Metanephros (tissue), 2 donors: ENCODE measurements at places on chromosomes 1 and 21. TPM values are rescaled to one million over a fixed set of nuclear protein-coding genes. Genes with fewer than 3 reads are reported as not detected.

The PADI2 gene
- total RNA-seq, result 21.5 TPM

The CYP4X1 gene
- 7.4 TPM for total RNA-seq

The CD84 gene
- 3.7 TPM for total RNA-seq

The NIT1 gene
- 43.4 TPM for total RNA-seq

The SDHB gene
- 89.6 TPM for total RNA-seq

The DIRAS3 gene
- 1.5 TPM for total RNA-seq

The KRTAP10-1 gene
- total RNA-seq, result not detected

The GPX7 gene
- 72.8 TPM for total RNA-seq

The LHX8 gene
- total RNA-seq, result not detected

The CTSS gene
- total RNA-seq, result 46.1 TPM

The FNDC5 gene
- 55.6 TPM for total RNA-seq

The RNF186 gene
- total RNA-seq, result 0.18 TPM

The UTS2 gene
- total RNA-seq, result not detected

The CLEC20A gene
- total RNA-seq, result 1.8 TPM

The CLCA2 gene
- total RNA-seq, result not detected

The OR2G6 gene
- not detected for total RNA-seq

The PRDX6 gene
- total RNA-seq, result 281 TPM

The GSTM2 gene
- total RNA-seq, result 102 TPM

The FTCD gene
- 23.6 TPM for total RNA-seq

The TMEM52 gene
- total RNA-seq, result 16.1 TPM

The IL6R gene
- total RNA-seq, result 22.2 TPM

The SLC44A3 gene
- total RNA-seq, result 41.0 TPM

The DMRTA2 gene
- total RNA-seq, result not detected

The PKP1 gene
- 0.64 TPM for total RNA-seq

The CLIC6 gene
- 1.5 TPM for total RNA-seq

The CYP4B1 gene
- 4.8 TPM for total RNA-seq

The GRIK3 gene
- 2.2 TPM for total RNA-seq

The KRTAP21-2 gene
- not detected for total RNA-seq

The C1orf74 gene
- total RNA-seq, result 2.6 TPM

The OR2T29 gene
- total RNA-seq, result not detected

The OPRD1 gene
- 0.23 TPM for total RNA-seq
